Breast epithelium (tissue), 4 donors: ENCODE measurements at places on chromosomes 12 and 14. TPM values are rescaled to one million over a fixed set of nuclear protein-coding genes. Genes with fewer than 3 reads are reported as not detected.

The IL26 gene
- total RNA-seq: not detected

The CLEC14A gene
- 25.6 TPM for total RNA-seq

The CCDC91 gene
- total RNA-seq: 48.8 TPM

The SLCO1A2 gene
- not detected for total RNA-seq

The OTOGL gene
- total RNA-seq: 1.3 TPM

The KLRC4 gene
- not detected for total RNA-seq
